Muscle of leg (tissue), 16 donors: ENCODE measurements at places on chromosomes 6 and 20. TPM values are rescaled to one million over a fixed set of nuclear protein-coding genes. Genes with fewer than 3 reads are reported as not detected.
A peak's percentile ranks its signal among the peaks of the same experiment; 100 is the strongest.

- no peaks in the 10 kb centered on the region for H3K27me3 ChIP-seq
- no peak overlapping the region for H3K4me3 ChIP-seq
- H3K4me1 ChIP-seq: no peaks in the 10 kb centered on the region
- peak; percentile 16 for DNase-seq
These were observed 9.2 kb downstream of the GUCA1B start for GRCh38 chr6:42185597-42185996.

MAVS gene
- 14.6 TPM for total RNA-seq

DNA sequence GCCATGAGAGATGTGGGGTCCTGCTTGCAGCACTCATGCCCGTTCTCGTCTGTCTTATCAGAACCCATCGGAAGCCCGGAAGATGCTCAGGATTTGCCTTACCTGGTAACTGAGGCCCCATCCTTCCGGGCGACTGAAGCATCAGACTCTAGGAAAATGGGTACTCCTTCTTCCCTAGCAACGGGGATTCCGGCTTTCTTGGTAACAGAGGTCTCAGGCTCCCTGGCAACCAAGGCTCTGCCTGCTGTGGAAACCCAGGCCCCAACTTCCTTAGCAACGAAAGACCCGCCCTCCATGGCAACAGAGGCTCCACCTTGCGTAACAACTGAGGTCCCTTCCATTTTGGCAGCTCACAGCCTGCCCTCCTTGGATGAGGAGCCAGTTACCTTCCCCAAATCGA, 8.3 kb downstream of the PI16 start:
- H3K4me3 ChIP-seq: no peak overlapping the region
- H3K4me1 ChIP-seq: peaks cover 21% of the 10 kb centered on the region
- H3K36me3 ChIP-seq: peaks cover 9% of the 10 kb centered on the region
- peak; percentile 75 for DNase-seq
- no peak overlapping the region for H3K27ac ChIP-seq

- no peak overlapping the region for H3K27ac ChIP-seq
- no peak for DNase-seq
These were observed 39.3 kb upstream of the KHDC1 start for GRCh38 chr6:73302339-73302738.

DNA sequence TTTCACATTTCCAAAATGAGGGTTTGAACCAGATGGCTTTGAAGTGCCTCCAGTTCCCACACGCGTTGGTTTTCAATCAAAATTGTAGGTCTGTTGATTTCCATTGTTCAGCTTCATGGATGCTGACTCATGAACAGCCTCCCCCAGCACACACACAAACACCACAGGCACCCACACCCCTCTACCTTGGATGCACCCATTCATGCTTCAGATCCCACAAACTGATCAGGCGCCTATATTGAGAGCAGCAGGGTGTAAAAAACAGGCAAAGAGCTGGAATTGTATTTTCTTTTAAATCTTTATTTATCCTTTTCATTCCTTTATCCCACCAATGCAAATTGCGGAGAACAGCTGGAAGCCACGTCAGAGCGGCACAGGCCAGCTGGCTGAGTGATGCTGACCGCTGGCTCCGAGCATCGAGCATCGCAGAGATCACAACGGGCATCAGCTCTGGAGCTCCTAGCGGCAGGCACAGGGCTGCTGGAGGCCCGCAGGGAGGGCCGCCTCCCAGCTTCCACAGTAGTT, 29.3 kb upstream of the TBC1D7 start:
- H3K4me3 ChIP-seq: no peak overlapping the region
- H3K27me3 ChIP-seq: no peaks in the 10 kb centered on the region
- H3K27ac ChIP-seq: peak overlapping the region; percentile 53
- H3K4me1 ChIP-seq: peaks cover 21% of the 10 kb centered on the region
- no peaks in the 10 kb centered on the region for H3K36me3 ChIP-seq
- DNase-seq: peak; percentile 71

GRCh38 chr20:275791-276190, 14.8 kb downstream of the C20orf96 start:
- H3K4me3 ChIP-seq: no peak overlapping the region
- H3K4me1 ChIP-seq: no peaks in the 10 kb centered on the region
- DNase-seq: no peak
- no peak overlapping the region for H3K27ac ChIP-seq

NRSN1 gene
- total RNA-seq: not detected

GRCh38 chr20:51175724-51176123, 152.8 kb upstream of the KCNG1 start:
- H3K4me3 ChIP-seq: no peak overlapping the region
- no peaks in the 10 kb centered on the region for H3K4me1 ChIP-seq
- DNase-seq: no peak
- no peaks in the 10 kb centered on the region for H3K36me3 ChIP-seq
- no peak overlapping the region for H3K27ac ChIP-seq
- H3K27me3 ChIP-seq: peaks cover 7% of the 10 kb centered on the region
